Right forelimb (tissue), 1 donor: ENCODE measurements at places on chromosomes 12 and 14.
A peak's percentile ranks its signal among the peaks of the same experiment; 100 is the strongest.

DNA sequence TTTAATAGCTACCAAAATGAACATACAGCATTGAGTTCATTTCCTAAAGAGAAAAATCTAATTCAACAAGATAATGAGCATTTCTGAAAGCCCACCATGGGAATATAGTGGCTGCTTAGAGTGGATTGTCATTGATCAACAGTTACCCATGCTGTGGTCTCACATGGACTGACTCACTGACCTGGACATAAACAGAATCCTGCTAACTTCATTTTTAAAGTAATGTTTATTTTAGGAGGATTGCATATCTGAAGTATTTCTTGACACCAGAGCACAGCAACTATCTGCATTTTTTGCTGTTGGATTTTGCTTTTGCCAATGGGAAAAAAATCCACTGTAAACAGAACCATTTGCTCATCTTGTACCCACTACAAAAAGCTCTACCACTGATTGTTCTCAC, 71.7 kb downstream of the KCNC2 start:
- no peak for DNase-seq

GRCh38 chr12:14995583-14996425, 23.0 kb downstream of the PDE6H start:
- no peak for DNase-seq

DNA sequence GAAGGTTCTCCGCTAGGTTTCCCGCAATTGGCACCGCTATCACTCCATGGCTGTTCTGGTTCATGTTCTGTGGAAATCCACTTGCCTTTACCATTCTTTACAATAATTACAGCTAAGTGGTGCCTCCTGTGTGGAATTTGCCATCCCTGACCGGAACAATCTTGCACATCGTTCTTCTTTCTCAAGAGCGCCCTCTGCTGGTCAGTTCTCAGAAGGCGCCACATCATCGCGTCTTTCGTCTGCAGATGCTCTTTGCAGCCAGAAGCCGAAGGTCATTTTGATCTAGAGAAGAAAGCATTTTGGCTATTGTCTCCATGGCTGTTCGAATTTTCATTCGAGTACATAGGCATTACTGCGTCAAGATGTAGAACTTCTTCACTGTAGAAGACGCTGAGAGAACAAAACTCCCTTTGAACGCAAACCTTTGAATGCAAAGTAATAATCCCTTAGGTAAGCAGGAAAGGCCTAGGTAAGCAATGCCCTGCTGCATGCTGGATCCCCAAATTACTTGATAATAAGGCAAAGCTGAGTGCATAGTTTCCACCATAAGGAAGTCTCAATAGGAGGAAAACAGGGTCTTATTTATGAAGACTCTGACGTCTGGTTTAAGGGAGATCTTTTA, 10.1 kb upstream of the RTRAF start:
- peak; percentile 91 for DNase-seq

GRCh38 chr12:42916143-42916542, 326.6 kb upstream of the PRICKLE1 start:
- DNase-seq = no peak

DNA sequence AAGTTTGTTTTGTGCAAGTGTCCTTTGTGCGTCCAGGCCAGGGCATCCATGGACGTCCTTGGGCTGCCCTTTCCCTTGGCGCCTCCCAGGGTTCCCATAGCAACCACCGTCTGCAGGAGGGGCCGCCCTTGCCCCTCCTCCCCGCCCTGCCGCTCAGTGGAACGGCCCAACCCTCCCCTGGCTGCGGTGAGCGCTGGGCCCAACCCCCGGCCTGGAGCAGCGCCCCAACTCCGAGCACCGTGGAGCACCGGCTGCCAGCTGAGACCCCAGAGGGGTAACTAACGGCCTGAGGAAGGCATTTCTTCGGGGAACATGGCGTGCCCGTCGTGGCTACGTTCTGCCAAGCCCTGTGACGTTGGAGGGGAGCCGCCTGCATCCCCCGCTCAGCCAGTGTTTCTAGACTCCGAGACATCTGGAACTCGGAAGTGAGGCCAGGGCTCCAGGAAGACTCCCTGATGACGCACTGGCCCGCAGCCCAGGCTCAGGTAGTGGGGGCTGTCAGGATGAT, 5.3 kb upstream of the ACACB start:
- DNase-seq = peak; percentile 91

GRCh38 chr12:42362647-42363260, 36.8 kb downstream of the PPHLN1 start:
- DNase-seq = no peak
